GM23338 (cell line): ENCODE measurements at places on chromosomes 2 and 18.
A peak's percentile ranks its signal among the peaks of the same experiment; 100 is the strongest.

DNA sequence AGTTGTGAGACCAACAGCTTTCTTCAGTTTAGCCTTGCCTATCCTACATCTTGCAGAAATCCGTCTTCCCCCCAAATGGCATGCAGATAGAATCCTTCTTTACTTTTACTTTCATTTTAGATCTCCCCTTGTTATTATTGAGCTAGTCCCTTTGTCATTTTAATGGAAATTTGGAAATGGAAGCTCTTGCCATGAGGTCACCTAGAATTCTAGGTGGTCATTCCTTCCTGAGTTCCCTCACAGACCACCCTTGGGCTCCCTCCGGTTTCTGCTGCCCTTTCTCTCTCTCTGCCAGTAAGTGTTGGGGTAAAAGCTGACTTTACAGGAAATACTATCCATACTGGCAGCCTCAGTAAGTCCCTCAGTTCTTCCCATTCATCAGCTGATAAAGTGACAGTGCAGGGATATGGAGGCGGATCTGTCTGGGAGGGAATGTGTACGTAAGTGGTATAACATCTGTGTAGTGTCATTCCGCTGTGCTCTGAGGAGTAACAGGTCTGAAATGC is 30.2 kb downstream of the ARHGAP25 start:
- DNase-seq: peak; percentile 35

GRCh38 chr2:221144909-221145308 is 427.2 kb downstream of the EPHA4 start:
- DNase-seq: no peak

DNA sequence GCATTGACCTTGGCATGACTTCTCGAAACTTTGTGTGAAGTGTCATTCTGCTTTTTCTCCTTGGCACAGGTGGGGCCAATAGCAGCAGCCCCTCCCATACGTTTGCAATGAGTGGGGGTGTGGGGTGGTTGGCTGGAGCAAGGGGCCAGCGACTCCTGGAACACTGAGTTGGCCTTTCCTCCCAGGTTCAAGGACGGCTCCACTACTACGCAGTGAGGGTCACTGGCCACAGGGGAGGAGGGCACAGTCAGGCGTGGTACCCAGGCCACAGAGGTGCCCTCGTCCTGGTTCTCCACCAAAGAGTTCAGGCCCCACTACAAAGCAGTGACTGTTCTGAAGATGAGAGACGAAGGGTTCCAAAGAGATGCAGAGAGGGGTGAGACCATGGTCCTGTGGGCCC is 70.6 kb upstream of the OTOS start:
- DNase-seq: no peak

- no peak for DNase-seq
Measured at GRCh38 chr2:162509288-162509968, 165.5 kb downstream of the GCA start.

GRCh38 chr2:36951574-36951973 is 14.8 kb downstream of the STRN start:
- no peak for DNase-seq

DNA sequence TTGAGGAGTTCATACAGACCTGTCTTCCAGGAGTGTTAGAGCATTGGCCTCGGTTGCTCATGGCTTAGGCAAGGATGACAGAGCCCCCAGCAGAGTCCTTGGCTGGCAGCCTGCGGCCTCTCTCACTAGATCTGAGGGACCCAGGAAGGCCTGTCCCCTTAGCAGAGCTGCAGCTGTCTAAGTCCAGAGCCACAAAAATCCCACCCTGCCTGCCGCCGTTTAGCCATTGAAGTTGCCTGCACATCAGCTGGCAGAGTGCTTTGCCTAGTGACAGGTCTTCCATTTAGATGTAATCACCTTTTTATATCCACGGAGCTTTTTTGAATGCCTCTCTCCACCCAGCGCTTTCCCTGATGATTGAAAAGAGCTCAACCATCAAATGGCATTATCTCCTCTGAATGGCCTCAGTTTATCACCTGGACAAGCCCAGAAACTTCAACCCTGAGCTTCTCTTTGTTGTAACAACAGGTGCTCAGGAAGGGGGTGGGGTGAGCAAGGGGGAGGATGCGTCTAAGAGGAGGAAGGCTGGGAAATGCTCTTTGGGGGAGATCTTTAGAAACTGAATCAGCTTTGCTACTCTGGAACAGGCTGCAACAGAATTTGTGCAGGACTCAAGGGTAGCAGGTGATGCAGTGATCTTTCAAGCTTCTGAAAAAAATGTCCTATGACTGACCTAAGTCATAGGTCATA is 71.9 kb downstream of the TNP1 start:
- DNase-seq: peak; percentile 14

GRCh38 chr18:48838921-48839818 is 111.6 kb downstream of the SMAD7 start:
- no peak for DNase-seq

DNA sequence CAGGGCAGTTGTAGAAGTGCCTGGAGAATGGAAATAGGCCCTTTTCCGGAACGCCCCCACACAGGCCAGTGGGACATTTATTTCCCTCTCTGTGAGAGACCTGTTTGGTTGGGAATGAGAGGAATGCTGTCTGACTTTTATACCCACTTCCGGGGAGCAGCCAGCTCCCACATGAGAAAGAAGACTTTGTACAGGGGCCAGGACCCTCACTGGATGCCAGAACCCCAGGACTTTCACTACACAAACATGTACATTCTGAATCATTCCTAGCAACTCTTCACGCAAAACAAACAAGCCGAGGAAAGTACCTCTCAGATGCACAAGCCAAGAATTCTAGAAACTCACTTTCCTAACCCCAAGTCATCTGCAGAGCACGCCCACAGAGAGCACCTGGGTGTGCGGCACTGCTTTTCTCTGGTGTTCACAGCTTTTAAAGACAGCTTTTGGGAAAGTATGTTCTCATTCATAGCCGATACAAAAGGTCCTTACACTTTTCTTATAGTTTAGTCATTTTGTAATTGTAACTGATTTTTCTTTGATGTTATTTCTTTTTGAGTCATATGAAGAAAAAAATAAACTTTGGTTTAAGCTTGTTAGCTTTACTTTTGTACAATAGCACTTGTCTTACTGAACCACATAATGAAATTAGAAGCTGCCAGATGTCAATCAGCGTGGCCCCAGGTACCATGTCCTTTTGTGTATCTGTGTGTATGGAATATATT is 856.1 kb upstream of the ID2 start:
- no peak for DNase-seq

GRCh38 chr2:151905963-151906632 is 77.9 kb upstream of the ARL5A start:
- DNase-seq: no peak

DNA sequence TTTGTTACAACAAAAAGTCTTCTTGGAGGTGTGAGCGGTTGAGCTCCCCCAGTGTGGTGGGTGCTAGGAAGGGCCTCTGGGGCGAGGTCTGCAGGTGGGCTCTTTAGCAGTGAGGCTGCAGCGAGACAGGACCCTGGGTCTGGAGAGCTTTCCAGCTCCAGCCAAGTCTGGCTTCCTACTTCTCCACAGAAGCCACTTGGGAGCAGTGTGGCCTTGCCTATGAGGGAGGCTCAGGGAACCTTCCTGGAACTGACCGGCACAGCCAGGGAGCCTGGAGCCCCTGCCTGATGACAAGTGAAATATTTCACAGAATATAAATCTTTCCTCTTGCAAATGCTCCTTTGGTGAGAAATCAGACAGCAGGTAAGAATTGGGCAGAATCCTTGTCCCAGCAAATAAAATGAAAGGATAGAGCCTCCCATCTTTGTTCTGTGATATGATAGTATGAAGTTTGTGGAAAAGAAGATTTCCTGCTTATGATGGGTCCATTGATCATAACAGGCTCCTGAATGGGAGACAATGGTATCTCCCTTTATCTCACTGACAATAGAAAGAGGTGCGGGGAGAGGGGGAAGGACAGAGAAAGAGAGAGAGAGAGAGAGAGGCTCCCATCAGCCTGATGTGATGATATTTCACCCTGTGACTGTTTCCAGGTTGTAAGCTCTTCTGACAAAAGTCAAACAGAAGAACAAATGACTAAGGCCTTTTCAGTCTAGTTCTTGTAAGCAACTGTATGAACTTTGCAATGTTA is 289.8 kb upstream of the SPRED2 start:
- peak; percentile 66 for DNase-seq

DNA sequence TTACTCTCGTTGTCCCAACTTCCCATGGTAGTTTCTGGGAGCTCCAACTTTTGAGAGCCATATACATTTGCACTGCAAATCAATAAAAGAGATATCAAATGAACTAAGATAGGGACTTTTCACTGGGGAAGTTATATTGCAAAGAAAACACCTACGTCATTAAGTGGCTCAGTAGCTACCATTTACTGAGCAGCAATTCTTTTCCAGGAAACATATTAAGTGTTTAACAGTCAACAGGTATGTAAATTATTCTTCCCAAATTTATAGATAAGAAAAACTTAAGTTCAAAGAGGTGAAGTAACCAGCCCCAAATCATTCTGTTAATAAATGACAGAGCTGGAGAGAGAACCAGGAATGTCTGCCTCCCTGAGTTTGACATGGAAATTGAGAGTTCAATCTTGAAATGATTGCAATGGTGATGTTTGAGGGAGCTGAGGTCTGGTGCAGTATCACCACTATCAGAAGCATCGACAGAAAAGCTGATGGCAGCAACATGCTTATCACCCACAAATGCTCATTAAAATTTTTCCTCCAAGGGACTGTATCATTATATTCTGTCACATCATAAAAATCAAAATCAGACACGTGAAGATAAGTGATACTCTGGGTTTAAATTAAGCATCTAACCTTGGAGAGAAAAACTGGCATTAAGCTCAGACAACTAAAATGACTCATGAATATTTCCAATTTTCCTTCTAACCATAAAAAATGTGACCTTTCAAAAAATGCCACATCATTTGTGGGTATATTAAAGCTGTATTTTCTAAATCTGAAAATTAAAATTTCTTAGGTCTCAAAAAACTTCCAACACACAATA is 43.4 kb downstream of the GAREM1 start:
- no peak for DNase-seq

DNA sequence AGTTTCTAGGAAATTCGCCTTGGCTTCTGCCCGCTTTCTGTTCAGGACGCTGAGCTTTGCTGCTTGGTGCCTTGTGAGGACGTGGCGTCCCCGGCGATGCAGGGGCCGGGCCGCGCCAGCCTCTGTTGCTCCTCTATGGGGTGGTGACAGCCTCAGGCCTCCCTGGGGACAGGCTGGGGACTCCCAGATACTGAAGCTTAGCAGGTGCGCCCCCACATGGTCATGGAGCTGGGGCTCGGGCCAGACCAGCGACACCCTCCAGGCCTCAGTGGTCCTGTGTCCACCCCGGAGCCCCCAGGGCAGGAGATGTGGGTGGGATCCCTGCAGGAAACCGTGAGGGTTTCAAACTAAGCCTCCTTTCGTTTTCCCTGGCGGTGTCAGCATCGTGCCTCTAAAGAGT is 29.2 kb downstream of the KCNG2 start:
- peak; percentile 53 for DNase-seq

DNA sequence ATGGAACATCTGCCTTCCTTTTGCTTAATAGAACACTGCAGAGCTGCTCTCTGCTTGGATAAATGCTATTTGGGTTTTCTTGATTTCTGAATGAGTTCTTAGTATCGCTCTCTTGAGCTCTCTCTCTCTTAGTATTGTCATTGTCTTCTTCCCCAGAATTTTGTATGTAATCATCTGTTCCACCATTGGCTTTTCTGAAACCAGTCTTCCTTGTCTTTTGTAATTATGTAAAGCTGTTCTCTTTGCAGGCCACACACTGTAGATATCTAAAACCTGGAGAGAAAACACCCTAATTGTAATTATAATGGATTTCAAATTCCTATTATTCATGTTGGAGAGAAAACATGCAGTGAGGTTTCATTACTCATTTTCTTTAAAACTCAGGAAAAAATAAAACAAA is 333.1 kb upstream of the CHAC2 start:
- peak; percentile 14 for DNase-seq

GRCh38 chr2:140269000-140269399 is 1488.8 kb upstream of the NXPH2 start:
- no peak for DNase-seq

GRCh38 chr2:150606380-150607060 is 119.1 kb upstream of the RND3 start:
- DNase-seq: no peak

- peak; percentile 1 for DNase-seq
Measured at GRCh38 chr18:71398531-71398930, 1109.7 kb downstream of the SOCS6 start.

DNA sequence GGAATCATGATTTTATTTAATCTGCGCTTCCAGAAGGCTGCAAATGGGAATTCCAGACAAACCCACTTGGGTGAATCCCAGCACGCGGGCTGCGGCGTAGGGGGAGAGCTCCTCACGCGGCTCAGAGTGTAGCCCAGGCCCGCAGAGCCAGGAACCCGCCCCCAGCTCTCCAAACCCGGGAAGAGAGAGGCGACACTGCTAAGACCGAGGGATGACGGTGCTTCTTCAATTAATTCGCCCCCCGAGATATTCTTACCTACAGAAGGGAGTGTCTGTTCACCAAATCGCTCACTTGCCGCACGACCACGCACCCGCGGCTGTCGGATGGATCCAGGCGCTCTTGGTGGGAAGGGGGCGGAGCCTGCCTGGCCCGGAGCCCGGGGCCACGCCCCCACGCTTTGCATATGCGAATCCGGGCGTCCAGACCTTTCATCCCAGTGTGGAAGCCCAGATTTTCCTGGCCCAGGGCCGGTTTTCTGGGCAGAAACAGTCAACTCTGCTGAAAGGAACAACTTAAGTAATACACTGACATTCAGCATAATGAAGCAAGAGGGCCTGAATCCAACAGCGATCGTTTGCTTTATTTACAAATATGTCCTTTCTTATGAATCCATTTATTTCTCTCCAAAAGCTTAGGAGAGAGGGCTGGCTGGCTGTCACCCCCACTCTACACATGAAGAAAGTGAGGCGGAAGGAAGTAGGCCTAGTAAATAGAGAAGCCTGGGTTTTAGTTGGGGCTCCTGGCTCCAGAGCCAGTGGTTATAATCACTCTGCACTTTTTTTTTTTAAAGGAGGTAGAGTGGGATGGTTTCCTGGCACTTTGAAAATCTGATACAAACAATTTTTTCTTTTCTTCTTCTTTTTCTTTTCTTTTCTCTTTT is at the start of gene SLC19A3:
Gene SLC19A3, minus strand, starts transcription at position 342 of the 881 bp plus-strand sequence. CDS start 15,710 bp downstream, outside the sequence.
- DNase-seq: peak; percentile 95

DNA sequence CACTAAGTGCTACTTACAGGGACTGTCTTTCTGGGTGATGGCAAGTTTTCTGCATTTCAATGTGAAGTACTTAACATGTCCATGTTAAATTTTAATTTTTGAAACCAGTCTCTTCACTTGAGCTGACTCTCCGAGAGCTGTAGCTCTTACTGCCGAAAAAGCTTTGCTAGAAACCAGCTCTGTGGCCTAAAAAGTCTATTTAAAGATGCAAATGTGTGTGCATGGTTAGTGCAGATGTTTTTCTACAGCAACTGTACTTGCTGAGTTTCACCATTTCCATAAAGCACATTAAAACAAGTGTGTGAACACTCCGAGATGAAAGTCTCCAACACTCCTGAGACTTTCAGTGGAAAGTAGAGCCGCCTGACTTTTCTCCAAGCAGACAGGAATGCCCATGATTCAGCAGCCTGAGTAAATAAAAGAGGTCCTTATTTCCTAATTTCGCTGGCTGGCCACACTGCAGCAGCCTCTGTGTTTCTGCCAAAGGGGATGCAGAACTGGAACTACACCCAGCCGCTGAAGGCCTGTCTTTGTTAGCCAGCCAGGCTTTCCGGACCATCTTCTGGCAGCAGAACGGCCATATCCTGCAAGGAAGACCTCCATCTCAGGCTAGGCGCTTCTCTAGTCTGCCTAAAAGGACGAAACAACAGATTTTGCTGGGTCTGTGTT is 121.2 kb downstream of the ZNF521 start:
- no peak for DNase-seq

GRCh38 chr2:159201360-159202063 is 85.0 kb downstream of the WDSUB1 start:
- no peak for DNase-seq

GRCh38 chr2:197310271-197310985 is at the start of gene ANKRD44:
TSS of gene ANKRD44 (minus strand) at chr2:197310780. CDS start at chr2:197310604, 176 bp downstream.
- DNase-seq: peak; percentile 83
